ENCODE measurements at places on chromosomes 4 and X.

DNA sequence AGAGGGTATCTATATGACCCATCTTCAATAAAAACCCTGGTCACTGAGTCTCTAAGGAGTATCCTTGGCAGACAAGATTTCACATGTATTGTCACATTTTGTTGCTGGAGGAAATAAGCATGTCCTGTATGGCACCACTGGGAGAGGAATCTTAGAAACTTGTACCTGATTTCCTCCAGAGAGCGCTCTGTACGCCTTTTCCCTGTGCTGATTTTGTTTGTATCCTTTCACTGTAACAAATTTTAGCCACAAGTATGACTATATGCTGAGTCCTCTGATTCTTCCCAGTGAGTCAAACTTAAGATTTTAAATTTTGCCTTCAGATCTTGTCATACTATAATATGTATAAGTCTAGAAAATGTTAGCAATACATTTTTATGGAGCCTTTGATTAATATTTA lies 102.8 kb downstream of the ITIH6 start:
- no peak for DNase-seq

DNA sequence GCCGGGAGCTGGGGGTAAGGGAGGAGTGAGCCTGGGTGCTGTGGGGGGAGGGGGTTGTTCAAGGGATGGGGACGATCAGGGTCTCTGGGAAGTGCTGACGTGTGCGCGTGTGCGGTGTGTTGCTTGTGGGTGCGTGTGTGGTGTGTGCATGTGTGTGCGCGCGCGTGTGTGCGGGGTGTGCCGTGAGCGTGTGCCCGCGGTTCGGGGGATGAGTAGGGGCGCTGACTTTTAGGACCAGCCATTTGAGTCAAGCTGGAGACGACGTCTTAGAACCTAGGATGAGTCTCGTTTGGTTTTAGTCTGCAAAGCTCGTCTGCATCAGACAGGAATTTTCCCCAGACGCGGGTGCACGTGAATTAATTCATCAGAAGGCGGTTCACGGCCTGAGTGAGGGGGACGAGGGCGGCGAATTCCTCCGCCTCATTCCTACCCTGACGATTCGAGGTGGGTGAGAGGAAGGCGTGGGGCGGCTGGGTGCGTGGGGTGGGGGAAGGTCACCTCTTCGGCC lies 950 bp upstream of the TMEM271 start:
- no peak for DNase-seq

DNA sequence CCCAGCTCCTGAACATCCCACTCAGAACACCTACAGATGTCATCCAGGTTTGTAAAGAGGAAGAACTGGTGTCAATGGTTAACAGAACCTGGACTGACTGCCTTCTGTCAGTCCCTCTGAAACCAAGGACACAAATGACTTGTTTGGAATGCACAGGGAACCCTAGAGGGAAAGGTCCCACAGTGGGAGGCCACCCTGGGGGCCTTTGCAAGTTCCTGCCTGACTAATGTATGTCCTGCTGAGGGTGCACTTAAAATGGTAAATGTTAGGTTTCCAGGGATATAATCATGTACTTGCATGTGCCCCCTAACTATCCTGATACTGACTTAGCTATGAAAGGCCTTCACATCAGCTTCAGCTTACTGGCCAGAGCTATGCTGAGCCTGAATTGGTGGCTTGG lies 15.0 kb upstream of the XAGE2 start:
- no peak for DNase-seq

- peak; percentile 98 for DNase-seq
Measured at GRCh38 chr4:81421346-81422218, 50.1 kb downstream of the RASGEF1B start.

DNA sequence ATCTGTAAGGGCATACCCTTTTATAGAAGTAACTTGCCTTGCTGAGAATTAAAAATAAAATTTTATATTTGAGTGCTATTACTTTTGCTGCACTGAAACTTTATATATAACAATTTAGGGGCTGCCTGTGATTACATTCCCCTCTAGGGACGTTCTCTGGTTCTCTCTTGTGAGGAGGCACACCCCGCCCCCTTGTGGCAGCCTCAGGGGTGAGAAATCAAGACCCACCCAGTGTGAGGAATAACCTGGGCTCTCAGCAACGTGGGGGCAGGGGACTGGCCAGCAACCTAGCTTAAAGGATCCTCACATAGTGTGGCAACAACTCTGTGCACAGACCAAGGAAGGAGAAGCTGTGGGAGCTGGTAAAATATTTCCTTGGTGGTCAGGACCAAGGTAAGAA lies 43.7 kb downstream of the MAGEA9 start:
- peak; percentile 65 for DNase-seq

- peak; percentile 62 for DNase-seq
Measured at GRCh38 chrX:25144043-25144940, 128.5 kb upstream of the ARX start.

DNA sequence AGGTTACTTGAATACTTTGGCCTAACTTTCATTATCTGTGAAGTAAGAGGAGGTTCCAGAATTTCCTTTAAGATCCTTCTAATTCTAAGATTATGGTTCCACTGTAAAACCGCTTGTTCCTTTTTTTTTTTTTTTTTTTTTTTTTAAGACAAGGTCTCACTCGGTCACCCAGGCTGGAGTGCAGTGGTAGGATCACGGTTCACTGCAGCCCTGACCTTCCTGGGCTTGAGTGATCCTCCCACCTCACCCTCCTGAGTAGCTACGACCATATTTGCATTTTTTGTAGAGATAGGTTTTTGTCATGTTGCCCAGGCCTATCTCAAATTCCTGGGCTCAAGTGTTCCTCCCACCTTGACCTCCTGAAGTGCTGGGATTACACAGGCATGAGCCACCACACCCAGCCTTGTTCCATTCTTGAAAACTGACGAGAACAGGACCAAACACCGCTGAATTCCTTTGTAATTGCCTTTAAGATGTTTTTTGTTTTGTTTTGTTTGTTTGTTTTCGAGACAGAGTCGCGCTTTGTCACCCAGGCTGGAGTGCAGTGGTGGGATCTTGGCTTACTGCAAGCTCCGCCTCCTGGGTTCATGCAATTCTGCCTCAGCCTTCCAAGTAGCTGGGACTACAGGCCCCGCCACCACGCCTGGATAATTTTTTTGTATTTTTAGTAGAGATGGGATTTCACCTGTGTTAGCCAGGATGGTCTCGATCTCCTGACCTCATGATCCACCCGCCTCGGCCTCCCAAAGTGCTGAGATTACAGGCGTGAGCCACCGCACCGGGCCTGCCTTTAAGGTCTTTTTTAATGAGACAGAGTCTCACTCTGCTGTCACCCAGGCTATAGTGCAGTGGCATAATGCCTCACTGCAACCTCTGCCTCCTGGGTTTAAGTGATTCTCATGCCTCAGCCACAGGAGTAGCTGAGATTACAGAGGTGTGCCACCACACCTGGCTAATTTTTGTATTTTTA lies 6.8 kb downstream of the PDS5A start:
- peak; percentile 60 for DNase-seq

DNA sequence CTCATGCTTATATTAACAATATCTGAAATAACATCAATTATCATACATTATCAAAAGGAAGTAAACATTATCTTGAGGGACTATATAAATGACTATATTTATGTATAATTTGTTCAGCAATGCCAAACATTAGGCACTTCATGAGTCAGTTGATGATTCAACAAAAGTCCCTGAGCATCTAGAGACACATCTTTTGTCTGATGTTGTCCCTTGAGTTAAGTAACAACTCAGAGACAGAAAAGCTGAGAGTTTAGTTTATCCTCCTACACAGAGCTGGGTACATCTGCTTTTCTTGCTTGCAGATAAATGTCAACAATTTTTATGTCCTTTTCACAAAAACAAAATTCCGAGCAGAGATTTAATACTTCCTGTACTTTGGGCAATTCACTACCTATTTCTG lies 311.1 kb downstream of the INPP4B start:
- no peak for DNase-seq

DNA sequence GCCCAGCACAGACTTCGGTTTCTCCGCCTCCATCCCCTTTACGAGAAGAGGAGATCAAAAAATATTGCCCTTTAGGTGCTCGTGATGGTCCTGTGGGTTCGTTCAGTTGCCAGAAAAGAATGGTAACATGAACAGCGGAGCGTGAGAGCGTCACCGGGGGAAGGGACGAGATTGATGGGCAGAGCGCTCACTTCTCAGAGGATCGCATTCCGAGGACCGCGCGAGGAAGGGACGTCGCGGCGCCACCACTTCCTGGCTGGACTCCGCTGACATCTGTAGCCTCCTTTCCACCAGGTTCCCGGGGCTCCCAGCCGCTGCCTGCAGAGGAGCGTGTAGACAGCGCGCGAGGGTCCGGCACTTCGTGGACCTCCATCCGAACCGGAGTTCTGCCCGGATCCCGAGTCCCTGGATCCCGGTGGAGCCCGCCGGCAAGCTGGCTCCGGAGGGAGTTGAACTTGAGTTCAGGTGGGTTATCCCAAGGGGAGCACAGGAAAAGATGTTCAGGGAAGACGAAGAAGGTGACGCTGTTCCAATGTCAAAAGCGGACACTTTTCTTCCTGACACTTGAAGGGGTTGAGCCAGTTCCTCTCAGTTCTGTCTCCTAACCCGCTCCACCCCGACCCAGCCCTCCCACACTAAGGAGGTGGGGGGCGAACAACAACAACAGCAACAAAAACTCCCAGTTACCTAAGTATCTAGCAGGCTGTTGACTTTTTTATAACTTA lies 484 bp downstream of the GALNTL6 start:
- no peak for DNase-seq

- DNase-seq: no peak
Measured at GRCh38 chr4:43843501-43843900, 605.1 kb downstream of the KCTD8 start.

DNA sequence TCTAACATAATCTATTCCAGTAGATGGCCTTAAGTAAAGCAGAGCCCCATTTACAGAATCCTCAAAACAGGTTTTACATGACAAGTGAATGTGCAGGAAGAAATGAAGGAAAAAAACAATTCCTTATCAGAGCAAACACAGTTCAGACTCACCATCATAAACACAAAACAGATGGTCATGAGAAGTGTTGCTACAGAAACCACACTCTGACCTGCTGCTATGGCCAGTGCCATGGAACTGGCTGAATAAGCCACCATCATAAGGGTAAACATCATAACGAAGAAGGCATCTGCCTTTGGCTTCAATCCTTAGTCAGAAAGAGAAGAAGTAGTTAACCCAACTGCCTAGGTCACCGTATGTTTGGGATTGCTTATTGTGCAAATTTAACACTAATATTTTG lies 61.1 kb downstream of the ABCG2 start:
- DNase-seq: no peak

- no peak for DNase-seq
Measured at GRCh38 chr4:75561789-75562188, 5.9 kb downstream of the ODAPH start.

GRCh38 chr4:173436149-173436579 lies 37.2 kb upstream of the SCRG1 start:
- no peak for DNase-seq

DNA sequence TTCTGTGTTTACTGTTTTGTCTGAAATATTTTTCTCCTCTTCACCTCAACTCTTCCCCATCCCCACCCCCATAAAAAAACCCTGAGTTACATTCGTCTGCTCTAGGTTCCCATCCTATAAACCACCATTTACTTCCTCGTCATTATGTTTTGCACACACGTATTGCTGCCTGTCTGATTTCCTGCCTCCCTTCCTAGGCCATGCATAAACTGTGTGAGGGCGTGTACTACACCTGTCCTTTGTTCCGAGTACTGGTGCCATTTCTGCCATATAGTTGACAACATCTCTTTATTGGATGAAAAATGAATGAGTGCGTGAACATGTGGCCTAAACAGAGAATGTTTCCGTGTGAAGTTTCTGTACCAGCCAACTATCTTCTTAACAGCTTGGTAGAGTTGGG lies 258.5 kb upstream of the FAT1 start:
- DNase-seq: no peak

- peak; percentile 30 for DNase-seq
Measured at GRCh38 chr4:86586160-86586572, 7.9 kb upstream of the PTPN13 start.

DNA sequence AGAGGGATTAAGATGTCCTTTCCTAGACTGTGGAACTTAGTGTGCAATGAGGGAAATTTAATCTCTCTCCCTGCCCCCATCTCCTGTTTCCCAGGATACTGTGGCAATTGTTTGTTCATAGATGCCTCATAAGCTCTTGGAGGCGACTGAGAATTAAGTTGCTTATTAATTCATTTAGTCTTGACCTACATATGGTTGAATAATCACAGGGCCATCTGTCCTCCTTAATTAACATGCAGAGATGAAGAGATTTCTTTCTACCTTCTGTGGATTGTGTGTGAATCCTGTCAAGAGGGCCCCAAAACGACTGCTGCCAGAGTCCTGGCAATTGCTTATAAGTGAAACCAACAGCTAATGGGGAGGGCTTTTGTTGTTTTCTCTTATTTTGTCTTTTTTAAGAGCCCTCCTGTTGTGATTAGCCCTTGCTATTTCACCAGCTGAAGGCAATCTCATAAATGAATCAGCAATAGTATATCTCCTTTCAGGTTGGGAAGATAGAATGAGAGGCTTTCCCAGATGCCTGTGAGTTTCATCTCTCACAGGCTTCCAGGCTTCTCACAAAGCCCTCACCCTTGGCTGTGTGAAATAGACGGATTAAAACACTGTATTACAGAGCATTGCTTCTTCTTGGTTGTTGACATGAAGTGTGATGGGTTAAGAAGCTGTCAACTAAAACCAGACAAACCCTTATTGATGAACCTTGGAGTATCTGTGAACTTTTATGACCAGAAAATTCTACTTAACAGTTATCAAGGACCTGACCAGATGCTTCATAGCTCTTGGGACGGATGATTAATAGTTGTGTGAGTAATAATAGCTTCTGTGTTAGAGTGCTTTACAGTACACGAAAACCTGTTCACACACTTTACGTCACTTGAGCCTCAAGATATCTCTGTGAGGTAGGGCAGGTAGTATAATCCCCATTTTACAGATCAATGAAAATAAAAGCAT lies 58.5 kb downstream of the PGRMC2 start:
- no peak for DNase-seq

GRCh38 chr4:104129243-104129642 lies 365.5 kb downstream of the CXXC4 start:
- DNase-seq: no peak

DNA sequence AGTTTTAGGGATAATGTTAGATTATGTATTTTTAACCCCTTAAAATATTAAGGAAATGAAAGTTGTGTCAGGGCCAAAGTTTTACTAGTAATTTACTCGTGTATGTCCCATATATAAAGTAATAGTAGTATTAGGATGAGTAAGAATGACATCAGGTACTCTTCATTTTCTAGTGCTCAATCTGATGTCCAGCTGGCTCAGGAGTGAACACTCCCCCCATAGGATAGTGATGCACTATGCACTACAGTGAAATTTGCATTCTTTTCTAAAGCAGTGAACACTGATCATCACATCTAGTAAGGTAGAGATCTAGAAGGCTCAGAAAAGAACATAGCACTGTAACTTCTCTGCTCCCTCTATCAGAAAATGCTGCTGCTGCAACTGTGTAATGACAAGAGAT lies 409.7 kb downstream of the GLUD2 start:
- no peak for DNase-seq

- peak; percentile 36 for DNase-seq
Measured at GRCh38 chrX:44245733-44246132, 97.7 kb downstream of the EFHC2 start.

DNA sequence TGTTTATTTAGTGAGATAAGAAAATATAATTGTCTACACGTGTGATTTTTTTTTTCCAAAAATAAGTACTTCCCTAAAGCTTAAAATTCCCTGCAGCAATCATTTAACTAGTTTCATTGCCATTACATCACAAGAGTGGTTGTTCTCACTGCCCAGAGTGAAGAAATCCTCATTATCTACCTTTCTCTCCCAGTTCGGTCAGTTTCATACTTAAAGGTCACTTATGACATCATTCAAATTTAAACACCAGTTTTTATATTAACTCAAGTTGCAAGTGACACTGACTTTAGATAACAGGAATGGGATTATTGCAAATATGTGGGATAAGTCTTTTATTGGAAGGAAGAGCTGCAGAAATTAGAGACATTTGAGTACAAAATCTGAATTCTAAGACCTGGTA lies 1699.8 kb upstream of the IGFBP7 start:
- DNase-seq: no peak

Data from hematopoietic multipotent progenitor cell treated with erythropoietin and hydrocortisone succinate and interleukin-3 and kit ligand, for 4 days (in vitro differentiated cells).